Activated T-helper 9 cell treated with anti-CD3 and anti-CD28 coated beads, Interleukin-2, amount 50 U/mL, for 16 hours (primary cell): ENCODE measurements at places on chromosomes 5 and 9.

GRCh38 chr5:59760785-59761348 is 132.7 kb downstream of the PDE4D start:
- no peak for DNase-seq

DNA sequence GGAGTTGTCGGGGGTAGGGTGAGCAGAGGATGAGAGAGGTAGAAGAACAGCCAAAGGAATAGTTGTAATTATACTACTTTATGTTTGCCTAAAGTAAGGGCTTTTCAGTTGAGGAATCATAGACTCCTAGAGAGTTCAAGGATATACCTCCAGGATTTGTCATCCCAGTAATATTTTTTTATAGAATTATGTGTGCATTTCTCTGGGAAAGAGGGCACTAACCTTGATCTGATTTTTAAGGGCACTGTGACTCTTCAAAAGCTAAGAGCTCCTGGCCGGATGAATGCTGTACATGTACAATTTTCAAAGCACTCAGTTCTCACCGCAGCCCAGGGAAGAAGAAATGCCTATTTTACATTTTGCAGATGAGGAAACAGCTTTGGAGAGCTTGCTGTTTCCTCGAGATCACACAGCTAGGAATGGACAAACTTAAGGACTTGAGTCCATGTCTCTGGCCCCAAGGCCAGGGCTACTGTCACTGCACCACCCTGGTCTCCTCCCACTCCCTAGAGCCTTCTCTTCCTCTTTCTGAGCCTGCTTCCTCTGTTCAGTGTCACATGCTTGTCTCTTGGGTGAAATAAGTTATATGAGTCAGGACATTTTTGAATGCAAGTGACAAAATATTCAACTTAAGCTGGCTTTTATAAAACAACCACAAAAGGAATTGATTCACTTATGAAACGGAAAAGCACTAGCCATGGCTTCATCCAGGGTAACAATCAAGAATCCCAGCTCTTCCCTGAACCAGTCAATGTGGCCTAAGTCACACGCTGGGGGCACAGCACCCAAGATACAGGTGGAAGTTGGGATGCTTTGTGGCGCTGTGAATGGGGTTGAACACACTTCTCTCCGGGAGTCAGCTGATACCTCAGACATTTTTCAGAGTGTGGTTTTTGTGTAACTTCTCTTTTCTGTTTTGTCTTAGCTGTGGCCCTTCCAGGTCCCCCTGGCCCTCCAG is 45.7 kb upstream of the TGFBR1 start:
- DNase-seq: no peak

- DNase-seq: no peak
Measured at GRCh38 chr9:27645161-27645840, 72.0 kb upstream of the C9orf72 start.

DNA sequence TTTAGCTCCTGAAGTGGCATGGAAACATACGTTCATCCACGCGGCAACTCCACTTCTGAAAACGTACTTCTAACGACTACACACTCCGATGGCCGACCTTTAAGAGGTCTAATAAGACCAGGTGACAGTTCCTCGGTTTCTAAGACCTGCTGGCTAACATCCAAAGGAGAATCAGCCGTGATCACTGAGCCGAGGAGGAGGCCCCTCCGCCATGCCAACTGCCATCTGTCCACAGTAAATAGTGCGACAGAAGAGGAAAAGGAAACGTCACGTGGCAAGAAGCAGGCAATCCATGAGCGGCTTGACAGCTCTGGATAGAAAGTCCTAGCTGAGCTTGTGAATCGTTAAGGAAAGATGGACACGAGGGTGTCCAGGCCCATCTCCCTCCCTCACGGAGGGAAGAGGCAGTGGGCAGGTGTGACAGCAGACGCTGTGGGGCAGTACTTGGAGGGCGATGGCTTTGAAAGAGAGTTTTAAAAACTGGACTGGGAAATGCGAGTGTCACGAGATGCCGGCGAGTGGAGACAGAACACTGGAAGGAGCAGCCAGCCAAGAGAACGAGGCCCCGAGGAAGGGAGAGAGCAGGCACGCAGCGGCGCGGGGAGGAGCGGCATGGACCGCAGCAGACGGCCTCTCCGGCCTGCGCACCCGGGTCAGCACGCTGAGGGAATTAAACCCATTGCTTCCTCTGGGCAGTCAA is 66.7 kb upstream of the TBC1D9B start:
- DNase-seq: no peak

GRCh38 chr9:79623799-79624721 is 52.3 kb downstream of the TLE4 start:
- DNase-seq: peak; percentile 1

DNA sequence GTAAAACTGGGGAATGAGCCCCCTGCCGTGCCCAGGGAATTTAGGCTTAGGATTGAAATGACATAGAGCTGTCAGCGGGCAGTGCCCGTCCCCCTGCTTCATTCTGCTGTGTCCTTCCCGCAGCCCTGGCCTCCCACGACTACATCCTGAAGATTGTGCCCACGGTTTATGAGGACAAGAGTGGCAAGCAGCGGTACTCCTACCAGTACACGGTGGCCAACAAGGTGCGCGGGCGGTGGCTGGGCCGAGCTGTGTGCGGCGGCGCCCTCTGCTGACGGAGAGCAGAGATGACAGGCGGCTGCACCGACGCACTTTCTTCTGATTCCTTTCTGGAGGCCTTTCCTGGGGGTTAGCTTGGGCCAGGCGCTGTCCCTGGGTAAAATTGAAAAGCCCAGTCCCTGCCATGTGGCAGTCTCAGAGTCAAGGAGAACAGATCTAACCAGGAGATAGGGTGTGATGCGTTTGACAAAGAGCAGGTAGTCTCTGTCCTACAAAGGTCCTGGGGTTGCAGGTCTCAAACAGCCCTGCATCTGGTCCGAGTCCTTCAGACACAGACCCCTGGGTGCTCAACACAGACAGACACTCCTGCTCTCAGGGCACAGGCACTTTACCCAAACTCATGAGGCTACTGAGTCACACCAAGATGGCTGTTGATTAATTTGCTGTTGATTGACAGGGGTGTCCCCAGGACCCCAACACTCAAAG is 26.8 kb upstream of the RPL26L1 start:
- peak; percentile 64 for DNase-seq

DNA sequence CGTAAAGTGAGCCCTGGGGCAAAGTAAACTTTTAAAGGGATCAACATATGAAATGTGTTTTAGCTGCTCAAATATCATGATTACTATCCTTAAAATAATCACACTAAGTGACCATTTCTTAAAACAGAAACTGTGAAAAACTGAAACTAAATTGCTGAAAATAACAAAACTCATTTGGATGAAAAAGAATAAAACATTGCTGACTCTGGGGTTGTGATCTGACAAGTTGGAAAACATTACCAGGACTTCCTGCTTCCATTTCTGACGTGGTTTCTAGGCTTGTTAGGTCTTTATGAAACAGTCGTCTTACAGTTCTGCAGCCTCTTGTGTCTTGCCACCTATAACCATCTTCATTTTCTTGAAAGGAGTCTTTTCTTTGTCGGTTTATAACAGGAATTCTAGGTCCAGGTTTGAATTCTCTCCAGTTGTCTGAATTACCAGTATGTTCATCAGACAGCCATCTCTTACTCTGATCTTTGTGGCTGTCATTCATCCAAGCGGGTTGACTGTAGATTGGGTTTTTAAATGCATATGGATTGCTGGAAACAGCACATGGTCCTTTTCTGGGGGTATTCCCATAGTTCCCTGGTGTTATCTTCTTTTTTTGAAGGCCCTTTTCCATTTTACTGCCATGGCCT is 1.7 kb downstream of the TUT7 start:
- DNase-seq: no peak

DNA sequence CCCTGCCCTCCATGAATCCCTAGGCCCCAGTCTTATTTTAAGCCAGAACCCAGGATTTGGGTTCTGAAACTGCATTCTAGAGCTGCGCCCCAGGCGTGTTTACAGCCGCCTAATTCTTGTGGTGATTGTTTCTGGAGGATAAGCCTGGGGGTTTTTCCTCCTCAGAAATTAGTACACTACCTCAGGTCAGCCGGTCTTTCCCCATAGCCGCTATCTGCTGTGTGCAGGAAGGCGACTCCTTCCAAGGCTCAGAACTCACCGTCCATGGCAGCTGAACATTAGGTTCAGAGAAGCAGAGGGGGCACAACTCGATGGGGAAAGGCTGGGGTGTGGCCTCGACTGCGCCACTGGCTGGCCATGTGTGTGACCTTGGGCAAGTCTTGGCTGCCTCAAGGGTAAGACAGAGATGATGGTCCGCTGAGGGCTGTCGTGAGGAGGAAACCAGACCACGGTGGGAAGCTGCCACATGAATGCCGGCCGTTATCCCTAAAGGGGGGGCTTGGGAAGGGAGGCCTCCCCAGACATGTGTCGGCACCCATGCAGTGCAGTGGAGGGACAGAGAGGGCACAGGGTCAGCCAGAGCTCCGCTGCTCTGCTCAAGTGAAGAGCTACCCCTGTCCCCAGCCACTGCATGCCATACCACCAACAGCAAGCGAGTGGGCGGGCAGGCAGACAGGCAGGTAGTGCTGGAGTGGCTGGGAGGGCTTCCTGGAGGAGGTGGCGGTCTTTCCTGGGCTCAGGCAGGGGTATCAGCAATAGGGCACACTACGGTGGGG is 28.9 kb downstream of the SHB start:
- no peak for DNase-seq

DNA sequence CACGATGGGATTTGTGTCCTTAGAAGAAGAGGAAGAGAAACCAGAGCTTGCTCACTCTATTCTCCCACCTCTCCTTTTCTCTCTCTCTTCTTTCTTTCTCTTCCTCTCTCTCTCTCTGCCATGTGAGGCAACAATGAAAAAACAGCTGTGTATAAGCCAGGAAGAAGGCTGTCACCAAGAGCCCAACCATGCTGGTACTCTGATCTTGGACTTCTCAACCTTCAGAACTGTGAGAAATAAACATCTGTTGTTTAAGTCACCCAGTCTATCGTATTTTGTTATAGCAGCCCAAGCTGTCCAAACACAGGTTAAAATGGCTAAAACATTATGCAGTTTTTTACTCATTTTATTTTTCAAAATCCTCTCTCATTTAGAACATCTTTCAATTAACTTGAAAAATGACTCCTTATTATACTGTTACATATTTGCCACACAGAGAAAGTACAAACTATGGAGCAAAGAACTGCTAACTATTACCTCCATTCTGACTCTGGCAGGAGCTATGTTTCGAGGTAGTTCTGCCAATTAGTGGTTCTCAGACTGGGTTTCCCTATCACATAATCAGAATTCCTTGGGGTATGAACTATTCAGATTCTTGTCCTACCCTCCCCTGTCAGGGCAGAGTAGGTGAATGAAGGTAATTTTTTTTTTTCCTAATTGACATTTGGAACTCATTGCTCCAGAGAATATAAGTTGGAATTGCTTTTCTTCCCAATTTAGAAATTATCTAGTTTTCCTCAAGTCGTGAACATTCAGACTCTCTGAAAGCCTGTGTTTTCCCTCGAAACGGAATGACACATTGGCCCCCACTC is 434.6 kb downstream of the ENC1 start:
- no peak for DNase-seq

DNA sequence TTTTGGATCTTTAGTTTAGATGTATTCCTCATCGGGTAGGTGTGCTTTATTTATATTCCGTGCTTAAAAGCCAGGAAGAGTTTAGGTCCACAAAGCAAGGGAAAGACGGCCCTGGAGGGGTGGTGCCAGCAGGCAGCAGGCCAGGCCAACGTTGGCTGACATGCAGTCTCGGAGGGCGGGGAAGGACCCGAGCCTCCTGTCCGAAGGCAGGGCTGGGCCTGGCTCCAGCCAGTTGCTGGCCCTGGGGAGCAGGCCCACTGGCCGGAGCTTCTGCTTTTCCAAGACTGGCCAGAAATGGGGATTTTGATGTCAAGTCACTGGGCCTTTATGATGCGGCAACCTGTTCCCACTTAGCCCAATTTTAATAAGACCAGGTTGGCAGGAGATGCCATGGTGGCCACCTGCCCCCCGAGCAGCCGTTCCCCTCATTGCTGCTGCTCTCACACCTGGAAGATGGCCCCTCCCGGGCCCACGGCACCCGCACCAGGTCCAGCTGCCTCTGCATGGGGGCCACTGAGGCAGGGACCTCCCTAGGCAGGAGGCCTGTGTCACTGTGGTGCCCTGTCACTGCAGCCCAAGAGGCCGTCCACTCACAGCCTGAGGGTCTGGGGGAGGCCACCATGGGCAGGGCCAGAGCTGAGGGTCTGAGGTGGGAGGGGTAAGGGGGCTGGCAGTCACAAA is 23.2 kb downstream of the LPCAT1 start:
- no peak for DNase-seq

- no peak for DNase-seq
Measured at GRCh38 chr5:82168294-82168693, 109.9 kb downstream of the RPS23 start.

DNA sequence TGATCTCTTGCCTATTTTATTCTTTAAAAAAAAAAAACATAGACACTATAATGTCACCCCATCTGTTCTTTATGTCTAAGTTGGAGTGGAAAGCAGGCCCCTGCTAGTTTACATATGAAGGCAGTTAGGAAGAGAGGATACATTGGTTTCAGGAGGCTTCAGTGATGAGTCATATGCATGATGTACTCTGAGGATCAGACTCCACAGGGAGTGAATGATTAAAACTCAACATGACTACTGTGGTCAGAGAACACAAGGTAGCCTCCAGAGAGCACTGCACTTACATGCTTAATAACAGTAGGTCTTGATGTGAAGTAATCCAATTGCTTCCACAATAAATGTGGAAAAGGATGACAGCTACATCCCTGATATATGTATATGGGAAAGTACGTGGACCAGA is 22.7 kb upstream of the FSTL4 start:
- DNase-seq: no peak

DNA sequence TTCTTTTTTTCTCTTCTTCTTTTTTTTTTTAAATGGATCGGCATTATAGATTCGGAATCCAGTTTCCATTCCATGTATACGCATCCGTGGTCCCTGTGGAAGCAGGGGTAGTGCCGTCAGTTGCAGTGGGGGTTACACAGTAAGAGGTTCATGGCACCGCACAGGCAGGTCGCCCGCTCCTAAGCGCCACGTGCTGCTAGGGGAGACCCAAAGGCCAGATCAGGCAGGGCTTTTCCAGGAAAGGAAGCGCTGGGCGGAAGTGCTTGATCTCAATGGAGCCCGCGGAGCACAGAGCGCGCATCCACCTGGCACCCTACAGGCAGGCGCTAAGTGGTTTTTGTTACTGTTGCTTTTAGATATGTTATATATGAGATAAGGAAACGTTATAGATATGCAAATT is 174.8 kb upstream of the OR13F1 start:
- DNase-seq: no peak

GRCh38 chr9:96859461-96860198 is 5.3 kb upstream of the ZNF782 start:
- no peak for DNase-seq

DNA sequence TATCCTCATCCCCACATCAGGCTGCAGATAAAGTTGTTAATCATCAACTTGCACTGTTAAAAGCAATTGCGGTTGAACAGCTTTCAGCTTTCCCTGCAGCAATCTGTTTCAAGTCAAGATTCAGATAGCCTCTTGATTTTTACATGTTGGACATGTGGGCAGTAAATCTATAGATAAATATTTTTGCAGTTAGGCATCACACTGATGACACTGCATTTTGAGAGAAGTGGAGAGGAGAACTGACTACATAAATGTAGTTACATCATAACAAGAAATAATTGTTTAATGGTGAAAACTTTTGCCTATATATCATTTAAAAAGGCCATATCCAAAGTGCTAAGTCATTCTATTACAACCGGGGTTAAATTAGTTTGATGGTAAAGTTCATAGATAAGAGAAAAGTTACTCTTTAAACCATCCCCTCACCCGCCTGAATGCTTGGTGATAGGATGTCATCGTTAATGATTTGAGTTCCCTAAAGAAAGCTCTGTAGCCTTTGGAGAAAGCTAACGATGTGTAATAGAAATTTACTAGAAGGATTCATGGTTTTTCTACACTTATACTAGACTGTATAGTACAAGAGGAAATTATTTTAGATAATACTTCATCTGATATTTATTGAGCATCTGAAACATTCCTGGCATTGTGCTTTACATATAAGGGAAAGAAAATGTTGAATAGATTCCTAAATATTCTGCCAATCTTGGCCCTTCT is 30.8 kb upstream of the ALDH1A1 start:
- DNase-seq: no peak
